Stimulated activated CD4-positive, alpha-beta T cell treated with anti-CD3 and anti-CD28 coated beads, Interleukin-1b, Interleukin-23, amount 100 ng/mL, for 1 hour (primary cell): ENCODE measurements at places on chromosomes 2 and 18.

- no peak for DNase-seq
Observed at GRCh38 chr2:46983065-46983801, 67.6 kb upstream of the MCFD2 start.

DNA sequence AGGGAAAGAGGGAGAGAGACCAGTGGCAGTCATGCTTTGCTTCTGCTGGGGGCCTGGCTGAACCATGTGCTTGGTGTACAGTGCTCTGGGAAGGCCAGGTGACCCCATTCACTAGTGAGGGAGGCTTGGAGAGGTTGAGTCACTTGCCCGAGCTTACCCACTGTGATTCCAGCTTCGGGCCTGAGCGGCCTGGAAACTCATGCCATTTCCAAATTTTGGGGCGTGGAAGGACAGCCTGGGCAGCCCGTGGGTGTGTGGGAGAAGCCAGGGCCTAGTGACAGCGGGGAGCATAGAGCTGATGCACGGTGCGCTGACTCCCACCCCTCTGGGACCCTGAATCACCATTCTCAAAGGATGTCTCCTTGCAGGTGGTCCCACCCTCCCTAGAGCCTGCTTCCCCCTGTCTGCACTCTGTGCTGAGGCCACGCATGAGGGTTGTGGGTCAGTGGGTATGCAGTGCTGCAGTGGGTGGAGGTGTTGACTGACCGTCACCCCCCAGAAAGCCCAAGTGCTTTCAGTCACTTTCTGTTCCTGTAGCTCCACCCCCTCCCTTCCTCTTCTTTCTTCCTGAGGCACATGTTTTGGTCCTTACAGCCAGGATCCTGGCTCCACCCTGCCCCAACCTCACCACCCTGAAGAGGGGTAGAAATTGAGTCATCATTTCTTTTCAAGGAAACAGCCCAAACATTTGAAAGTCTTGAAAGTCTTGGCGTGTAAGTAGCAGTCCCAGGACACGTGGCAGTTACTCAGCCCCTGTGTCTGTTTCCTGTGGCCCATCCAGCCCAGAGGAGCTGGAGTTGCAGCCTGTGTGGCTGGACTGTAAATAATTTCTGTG is 69.3 kb upstream of the MCFD2 start:
- peak; percentile 11 for DNase-seq

DNA sequence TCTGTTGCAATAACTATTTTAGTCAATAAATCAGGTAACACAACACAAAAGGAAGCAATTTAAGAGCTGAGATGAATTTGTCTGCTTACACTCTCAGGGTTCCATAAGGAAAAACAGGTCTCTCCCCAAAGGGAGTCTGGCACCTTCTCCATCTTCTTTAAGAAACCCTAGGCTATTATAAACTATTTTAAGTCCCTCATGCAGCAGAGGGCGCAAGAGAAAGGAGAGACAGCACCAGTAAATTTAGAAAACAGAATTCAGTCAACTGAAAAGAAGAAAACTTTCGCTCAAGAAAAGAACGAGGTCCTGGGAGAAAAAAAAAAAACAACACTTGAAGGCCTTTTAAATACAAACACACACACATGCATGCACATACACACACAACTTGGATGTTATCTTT is 19.1 kb downstream of the SULT1C4 start:
- no peak for DNase-seq

GRCh38 chr18:79117385-79117784 is 48.2 kb downstream of the ATP9B start:
- DNase-seq, result no peak

GRCh38 chr2:166653185-166653813 is 159.2 kb upstream of the SCN7A start:
- DNase-seq, result no peak

DNA sequence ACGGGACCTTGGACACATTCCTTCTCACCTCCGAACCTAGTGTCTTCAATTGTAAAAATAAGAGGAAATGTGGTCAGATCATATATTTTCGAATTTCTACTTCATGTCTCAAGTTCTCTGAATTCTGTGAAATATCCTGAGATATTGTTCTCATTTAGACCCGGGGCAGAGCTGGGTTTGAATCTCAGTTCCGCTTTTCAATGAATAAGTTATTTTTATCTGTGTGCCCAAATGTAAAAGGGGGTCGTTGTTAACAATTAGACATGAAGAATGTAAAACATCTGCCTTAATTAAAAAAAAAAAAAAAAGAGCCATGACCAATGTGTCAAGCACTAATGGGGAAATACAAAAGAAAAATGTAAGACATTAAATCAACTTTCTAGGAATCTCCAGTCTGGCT is 48.9 kb upstream of the BCL11A start:
- DNase-seq, result no peak

- DNase-seq, result no peak
Observed at GRCh38 chr2:237384672-237385020, 29.3 kb downstream of the COL6A3 start.

GRCh38 chr2:23565814-23566213 is 180.8 kb downstream of the KLHL29 start:
- no peak for DNase-seq

DNA sequence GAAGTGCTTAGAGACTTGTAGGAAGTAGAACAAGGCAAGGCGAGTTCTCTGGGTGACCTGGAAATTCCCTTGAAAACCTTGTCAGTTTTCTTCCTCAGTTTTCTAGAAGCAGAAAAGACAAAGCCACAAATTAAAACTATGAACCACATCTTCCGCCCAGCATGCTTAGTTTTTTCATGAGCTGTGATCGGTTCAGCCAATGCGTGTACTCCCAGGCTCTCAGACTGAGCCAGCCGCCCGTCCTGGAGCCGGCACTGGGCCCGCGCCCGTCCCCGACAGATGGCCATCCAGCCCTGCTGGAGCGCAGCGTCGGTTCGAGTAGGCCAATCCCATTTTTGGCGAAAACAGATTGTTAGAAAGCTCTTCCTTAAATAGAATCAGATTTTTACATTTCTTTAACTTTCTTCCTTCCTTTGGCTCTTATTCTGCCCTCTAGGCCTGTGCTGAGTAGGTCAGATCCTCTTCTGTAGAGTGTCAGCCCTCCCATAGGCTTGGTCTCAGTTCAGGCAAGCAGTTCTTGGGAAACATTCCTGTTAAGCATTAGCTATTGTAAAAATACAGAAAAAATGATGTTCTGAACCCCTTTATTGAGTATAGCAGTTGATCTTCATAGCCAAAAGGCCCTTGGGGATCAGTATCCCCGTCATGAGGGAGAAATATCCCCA is 112.5 kb downstream of the NCK2 start:
- DNase-seq, result no peak

- no peak for DNase-seq
Observed at GRCh38 chr2:64700133-64700809, 46.6 kb upstream of the SERTAD2 start.

DNA sequence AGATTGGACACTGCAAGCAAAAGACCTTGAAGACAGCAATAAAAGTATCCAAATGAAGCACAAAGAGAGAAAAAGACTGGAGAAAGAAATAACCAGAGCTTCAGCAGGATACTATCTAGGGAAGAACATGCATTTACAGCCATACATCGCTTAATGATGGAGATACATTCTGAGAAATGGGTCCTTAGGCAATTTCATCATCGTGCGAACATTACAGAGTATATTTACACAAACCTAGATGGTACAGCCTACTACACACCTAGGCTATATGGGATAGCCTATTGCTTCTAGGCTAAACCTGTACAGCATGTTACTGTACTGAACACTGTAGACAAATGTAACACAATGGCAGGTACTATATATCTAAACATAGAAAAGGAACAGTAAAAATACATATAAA is 11.9 kb downstream of the OLA1 start:
- DNase-seq, result no peak

DNA sequence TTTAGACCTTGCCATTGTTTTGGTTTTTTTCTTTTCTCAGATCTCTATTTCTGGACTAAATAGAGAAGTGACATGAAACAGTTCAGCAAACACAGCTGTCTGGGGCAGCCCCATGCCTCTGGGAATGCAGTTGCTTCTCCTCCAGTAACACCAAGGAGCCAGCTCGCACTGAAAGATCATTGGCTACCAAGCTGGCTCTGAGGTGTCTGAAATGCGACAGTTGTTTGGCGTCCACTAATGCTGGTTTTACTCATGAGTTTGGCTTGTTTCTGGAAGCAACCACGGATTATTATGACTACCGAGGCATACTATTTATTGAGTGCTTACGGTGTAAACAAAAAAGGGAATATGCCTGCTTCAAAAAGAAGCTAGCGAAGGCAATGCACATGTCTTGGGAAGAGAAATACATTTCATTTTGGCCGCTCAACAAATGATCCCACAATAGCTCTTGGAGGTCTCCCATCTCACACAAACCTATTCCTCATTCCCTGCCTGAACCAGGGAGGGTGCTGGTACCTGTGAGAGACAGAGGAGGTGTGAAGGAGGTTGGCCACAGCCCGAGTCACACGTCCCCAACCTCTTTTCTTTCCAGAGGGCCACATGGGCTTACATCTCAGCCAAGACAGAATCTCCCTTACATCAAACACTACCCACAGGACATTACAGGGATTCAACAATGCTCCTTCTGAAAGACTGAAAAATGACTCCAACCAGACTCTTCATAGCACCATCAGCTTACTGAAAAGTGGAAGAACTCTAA is 37.5 kb upstream of the NEB start:
- DNase-seq, result no peak

- no peak for DNase-seq
Observed at GRCh38 chr2:28389399-28390240, 3.0 kb upstream of the FOSL2 start.

DNA sequence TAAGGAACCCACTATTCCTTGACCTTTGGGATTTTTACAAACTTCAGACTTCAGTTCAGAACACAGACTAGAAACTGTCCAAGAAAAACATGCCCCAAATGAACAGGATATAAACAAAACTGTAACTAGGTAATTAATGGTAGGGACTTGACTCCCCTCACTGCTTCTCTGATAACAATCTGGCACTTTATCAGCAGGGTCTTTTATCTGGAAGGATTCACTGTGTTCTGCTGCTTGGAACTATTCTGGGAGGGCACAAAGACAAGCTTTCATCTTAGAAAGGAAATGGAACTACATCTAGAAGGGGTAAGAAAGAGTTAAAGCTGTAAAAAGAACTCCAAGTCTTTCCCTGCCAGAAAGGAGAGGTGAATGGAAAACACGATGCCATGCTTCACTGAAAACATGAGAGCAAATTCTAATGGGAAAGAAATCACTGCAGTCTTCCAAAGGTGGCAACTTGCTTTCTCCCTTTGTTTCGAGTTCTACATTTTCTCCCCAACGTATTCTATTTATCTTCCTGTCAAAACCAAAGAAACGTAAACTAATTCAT is 181.2 kb downstream of the THADA start:
- no peak for DNase-seq
